ENCODE measurements at places on chromosomes 13 and 19.

GRCh38 chr19:19627621-19628500 is at the start of gene LPAR2:
LPAR2 (minus strand) TSS chr19:19628220; CDS start chr19:19627275, 945 bp downstream.
- no peaks in the 10 kb centered on the region for H3K27me3 ChIP-seq
- H3K4me1 ChIP-seq, result no peaks in the 10 kb centered on the region
- peak within 1 kb of the TSS; percentile 58 for H3K4me3 ChIP-seq
- no peaks in the 10 kb centered on the region for H3K36me3 ChIP-seq

- no peaks in the 10 kb centered on the region for H3K36me3 ChIP-seq
- H3K4me3 ChIP-seq, result no peak overlapping the region
- H3K27me3 ChIP-seq, result peaks cover 2% of the 10 kb centered on the region
- no peak for DNase-seq
Measured at GRCh38 chr13:110403315-110403714, 96.2 kb downstream of the COL4A2 start.

GRCh38 chr13:31221057-31221456 is 21.3 kb downstream of the B3GLCT start:
- H3K27me3 ChIP-seq, result no peaks in the 10 kb centered on the region
- DNase-seq, result no peak
- no peaks in the 10 kb centered on the region for H3K36me3 ChIP-seq
- H3K4me1 ChIP-seq, result no peaks in the 10 kb centered on the region
- H3K4me3 ChIP-seq, result no peak overlapping the region
- H3K27ac ChIP-seq, result no peak overlapping the region

DNA sequence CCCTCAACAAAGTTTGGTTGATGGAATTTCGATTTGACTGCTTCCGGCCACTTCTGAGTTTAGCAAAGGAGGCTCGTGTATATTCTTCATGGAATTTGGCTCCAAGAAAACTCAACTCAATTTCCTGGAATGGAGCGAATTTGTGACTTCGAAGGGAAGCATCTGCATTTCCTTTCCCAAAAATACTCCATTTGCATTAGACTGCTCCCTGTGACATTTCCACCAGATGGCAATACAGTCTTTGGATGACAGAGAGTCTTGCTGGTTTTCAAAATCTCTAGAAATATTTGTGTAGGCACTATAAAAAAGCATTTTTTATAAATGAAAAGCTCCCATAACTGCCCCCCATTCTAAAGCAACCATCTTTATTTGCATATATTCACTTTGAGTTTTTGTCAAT is 4.1 kb downstream of the C1QTNF9 start:
- no peaks in the 10 kb centered on the region for H3K27me3 ChIP-seq
- no peaks in the 10 kb centered on the region for H3K4me1 ChIP-seq
- no peaks in the 10 kb centered on the region for H3K36me3 ChIP-seq
- no peak overlapping the region for H3K27ac ChIP-seq
- no peak overlapping the region for H3K4me3 ChIP-seq

GRCh38 chr13:101917833-101918661 is 465.6 kb downstream of the ITGBL1 start:
- H3K27me3 ChIP-seq, result peaks cover 67% of the 10 kb centered on the region
- DNase-seq, result no peak
- no peak overlapping the region for H3K27ac ChIP-seq
- no peaks in the 10 kb centered on the region for H3K36me3 ChIP-seq
- no peak overlapping the region for H3K4me3 ChIP-seq
- no peaks in the 10 kb centered on the region for H3K4me1 ChIP-seq

GRCh38 chr19:17294051-17294891 is 9.0 kb downstream of the ABHD8 start:
- H3K27ac ChIP-seq, result no peak overlapping the region
- peaks cover 8% of the 10 kb centered on the region for H3K4me1 ChIP-seq
- DNase-seq, result peak; percentile 77
- no peak overlapping the region for H3K4me3 ChIP-seq
- no peaks in the 10 kb centered on the region for H3K27me3 ChIP-seq

DNA sequence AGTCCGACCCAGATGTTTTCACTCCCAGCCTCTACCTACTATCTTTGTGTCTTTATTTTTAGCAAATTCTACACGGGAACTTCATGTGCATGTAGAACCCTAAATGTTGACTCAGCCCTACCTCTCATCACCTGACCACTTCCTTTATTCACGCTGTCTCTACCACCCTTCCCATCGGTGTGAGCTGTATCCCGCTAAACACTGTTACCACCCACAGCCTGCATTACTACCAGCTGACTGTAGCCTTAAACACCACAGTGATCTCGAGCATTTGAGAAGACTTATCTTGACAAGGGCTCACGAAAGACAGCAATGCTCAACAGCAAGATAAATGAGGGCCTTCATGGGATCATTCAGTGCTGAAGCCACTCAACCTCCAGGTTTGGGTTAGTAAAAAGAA is 15.1 kb downstream of the NCR1 start:
- no peak overlapping the region for H3K27ac ChIP-seq
- no peak for DNase-seq
- H3K4me1 ChIP-seq, result no peaks in the 10 kb centered on the region
- H3K36me3 ChIP-seq, result no peaks in the 10 kb centered on the region

GRCh38 chr19:41298348-41298964 is 11.5 kb upstream of the CCDC97 start:
- DNase-seq, result peak; percentile 88
- peaks cover 76% of the 10 kb centered on the region for H3K36me3 ChIP-seq
- peaks cover 53% of the 10 kb centered on the region for H3K4me1 ChIP-seq
- H3K4me3 ChIP-seq, result no peak overlapping the region

- no peaks in the 10 kb centered on the region for H3K36me3 ChIP-seq
- H3K27ac ChIP-seq, result no peak overlapping the region
- no peaks in the 10 kb centered on the region for H3K4me1 ChIP-seq
- H3K4me3 ChIP-seq, result no peak overlapping the region
- no peak for DNase-seq
- no peaks in the 10 kb centered on the region for H3K27me3 ChIP-seq
Measured at GRCh38 chr13:28429685-28430290, 65.1 kb downstream of the FLT1 start.

- peaks cover 33% of the 10 kb centered on the region for H3K36me3 ChIP-seq
- no peak overlapping the region for H3K4me3 ChIP-seq
- H3K27me3 ChIP-seq, result no peaks in the 10 kb centered on the region
- H3K27ac ChIP-seq, result no peak overlapping the region
Measured at GRCh38 chr13:46146898-46147297, 35.1 kb downstream of the LCP1 start.

DNA sequence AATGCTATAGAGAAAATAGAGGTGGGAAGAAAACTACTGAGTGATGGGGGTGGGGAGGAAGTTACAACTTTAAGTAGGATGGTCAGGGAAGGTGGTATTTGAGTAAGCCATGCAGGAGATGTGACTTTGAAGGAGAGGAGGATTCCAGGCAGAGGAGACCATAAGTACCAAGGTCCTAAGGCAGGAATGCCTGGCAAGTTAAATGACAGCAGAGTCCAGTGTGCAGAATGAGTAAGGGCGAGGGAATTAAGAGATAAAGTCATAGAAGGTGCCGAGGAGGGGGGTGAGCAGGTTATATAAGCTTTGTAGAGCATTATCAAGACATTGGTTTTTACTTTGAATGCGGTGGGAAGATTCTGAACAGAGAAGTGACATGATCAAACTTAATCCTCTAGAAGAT is 43.2 kb upstream of the WDFY2 start:
- no peak for DNase-seq
- no peaks in the 10 kb centered on the region for H3K27me3 ChIP-seq
- H3K4me1 ChIP-seq, result peaks cover 5% of the 10 kb centered on the region
- H3K36me3 ChIP-seq, result no peaks in the 10 kb centered on the region

DNA sequence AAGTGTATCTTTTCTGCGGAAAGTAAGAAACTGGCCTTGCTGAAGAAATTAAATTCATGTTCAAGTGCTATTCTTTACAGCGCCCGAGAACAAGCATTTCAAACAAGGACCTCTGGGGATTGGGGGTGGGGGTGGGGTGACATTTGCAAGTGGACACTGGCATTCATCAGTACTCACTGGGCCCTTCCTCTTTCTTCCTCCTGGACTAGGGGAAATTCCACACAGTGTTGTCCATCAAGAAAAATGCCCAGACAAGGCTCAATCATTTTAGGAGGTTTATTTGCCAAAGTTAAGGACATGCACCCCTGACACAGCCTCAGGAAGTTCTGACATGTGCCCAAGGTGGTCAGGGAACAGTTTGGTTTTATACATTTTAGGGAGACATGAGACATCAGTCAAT is 22.9 kb upstream of the OR10H1 start:
- no peaks in the 10 kb centered on the region for H3K36me3 ChIP-seq
- DNase-seq, result no peak
- H3K27ac ChIP-seq, result no peak overlapping the region

DNA sequence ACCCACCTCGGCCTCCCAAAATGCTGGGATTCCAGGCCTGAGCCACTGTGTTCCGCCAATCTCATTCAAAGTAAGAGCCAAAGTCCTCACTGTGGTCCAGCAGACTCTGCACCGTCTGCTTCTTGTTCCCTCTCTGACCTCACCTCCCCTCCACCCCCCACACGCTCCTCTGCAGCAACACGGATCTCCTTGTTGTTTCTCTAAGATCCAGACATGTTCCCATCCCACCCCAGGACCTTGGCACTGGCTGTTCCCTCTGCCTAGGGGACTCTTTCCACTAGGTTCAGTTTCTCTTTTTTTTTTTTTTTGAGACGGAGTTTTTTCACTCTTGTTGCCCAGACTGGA is 38.4 kb downstream of the LTBP4 start:
- no peaks in the 10 kb centered on the region for H3K4me1 ChIP-seq
- H3K36me3 ChIP-seq, result no peaks in the 10 kb centered on the region
- no peak for DNase-seq
- H3K27me3 ChIP-seq, result no peaks in the 10 kb centered on the region
- H3K4me3 ChIP-seq, result no peak overlapping the region

- no peaks in the 10 kb centered on the region for H3K36me3 ChIP-seq
- no peaks in the 10 kb centered on the region for H3K27me3 ChIP-seq
- DNase-seq, result no peak
- H3K4me1 ChIP-seq, result peaks cover 27% of the 10 kb centered on the region
- no peak overlapping the region for H3K4me3 ChIP-seq
Measured at GRCh38 chr19:1062387-1063029, 4.5 kb upstream of the ARHGAP45 start.

DNA sequence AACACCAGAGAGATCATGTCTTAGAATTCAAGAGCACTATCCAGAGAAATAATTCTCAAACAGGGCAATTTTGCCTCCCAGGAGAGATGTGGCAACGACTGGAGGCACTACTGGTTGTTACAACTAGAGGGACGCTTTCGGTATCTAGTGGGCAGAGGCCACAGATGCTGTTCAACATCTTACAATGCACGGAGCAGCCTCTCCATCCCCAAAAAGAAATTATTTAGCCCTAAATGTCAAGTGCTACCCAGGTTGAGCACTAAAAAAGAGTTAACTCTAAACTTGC is 78.6 kb downstream of the ABCC4 start:
- no peaks in the 10 kb centered on the region for H3K27me3 ChIP-seq
- H3K27ac ChIP-seq, result no peak overlapping the region
- H3K4me3 ChIP-seq, result no peak overlapping the region

- no peak for DNase-seq
- H3K27me3 ChIP-seq, result no peaks in the 10 kb centered on the region
- H3K4me1 ChIP-seq, result no peaks in the 10 kb centered on the region
- H3K36me3 ChIP-seq, result no peaks in the 10 kb centered on the region
- H3K27ac ChIP-seq, result no peak overlapping the region
Measured at GRCh38 chr13:77516342-77516789, 19.1 kb upstream of the SCEL start.

DNA sequence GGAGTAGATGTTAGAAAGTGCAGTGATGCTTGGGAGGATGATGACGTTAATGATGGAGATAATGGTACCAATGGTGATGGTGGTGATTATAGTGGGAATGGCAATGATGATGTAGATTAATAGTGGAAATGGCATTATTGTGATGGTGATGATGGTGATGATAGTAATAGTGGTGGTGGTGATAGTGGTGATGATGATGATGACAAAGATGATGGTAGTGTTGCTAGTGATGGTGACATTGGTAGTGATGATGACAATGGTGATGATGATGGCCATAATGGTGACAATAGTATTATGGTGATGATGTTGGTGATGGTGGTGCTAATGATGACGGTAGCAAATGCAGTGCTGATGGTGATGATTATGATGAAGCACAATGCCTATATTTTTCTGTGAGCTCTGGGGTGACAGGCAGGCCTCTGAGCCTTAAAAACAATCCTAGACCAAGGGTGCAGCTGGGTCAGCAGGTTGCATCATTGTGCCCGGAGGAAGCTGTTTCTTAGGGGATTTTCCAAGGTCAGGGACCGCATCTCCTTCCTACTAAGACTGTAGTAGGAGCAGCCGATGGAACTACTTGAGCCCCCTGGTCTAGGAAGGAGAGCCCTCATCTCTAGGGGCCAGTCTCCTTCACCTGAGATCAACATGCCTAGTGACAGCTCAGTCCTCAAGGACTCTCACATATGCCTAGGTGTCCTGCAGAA is 7.8 kb downstream of the CEACAM18 start:
- no peak overlapping the region for H3K4me3 ChIP-seq
- DNase-seq, result no peak
- H3K4me1 ChIP-seq, result no peaks in the 10 kb centered on the region
- peaks cover 4% of the 10 kb centered on the region for H3K27me3 ChIP-seq

- H3K27ac ChIP-seq, result no peak overlapping the region
- H3K36me3 ChIP-seq, result peaks cover 9% of the 10 kb centered on the region
- no peak overlapping the region for H3K4me3 ChIP-seq
- no peaks in the 10 kb centered on the region for H3K27me3 ChIP-seq
Measured at GRCh38 chr19:19362075-19362474, 41.4 kb downstream of the MAU2 start.

DNA sequence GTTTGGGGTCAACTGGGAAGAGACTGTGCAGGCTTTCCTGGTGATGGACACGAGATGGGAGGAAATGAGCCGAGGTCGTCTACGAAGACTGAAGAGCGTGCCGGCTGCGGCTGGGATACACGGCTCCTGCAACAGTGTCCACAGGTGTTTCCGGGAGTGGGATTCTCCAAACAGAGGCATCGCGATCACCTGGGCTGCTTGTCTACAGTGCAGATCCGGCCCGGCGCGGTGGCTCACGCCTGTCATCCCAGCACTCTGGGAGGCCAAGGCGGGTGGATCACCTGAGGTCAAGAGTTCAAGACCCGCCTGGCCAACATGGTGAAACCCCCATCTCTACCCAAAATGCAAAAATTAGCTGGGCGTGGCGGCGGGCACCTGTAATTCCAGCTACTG is 11.6 kb upstream of the SLC39A3 start:
- H3K27me3 ChIP-seq, result peaks cover 5% of the 10 kb centered on the region
- H3K4me3 ChIP-seq, result no peak overlapping the region
- H3K27ac ChIP-seq, result no peak overlapping the region
- H3K36me3 ChIP-seq, result peaks cover 24% of the 10 kb centered on the region
- no peak for DNase-seq
- no peaks in the 10 kb centered on the region for H3K4me1 ChIP-seq

DNA sequence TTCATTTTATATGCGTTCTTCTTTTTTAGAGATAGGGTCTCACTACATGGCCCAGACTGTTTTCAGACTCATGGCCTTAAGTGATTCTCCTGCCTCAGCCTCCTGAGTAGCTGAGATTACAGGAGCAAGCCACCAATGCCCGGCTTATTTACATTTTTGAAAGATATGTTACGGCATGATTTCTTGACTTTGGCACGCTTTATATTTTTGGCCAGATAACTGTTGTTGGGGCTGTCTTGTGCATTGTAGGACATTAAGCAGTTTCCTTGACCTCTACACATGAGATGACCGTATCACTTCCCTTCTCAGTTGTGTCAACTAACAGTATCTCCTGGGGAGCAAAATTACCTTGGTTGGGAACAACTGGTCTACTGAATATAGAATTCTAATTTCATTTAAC is 28.9 kb upstream of the CLDN10 start:
- no peak for DNase-seq
- no peak overlapping the region for H3K4me3 ChIP-seq
- H3K4me1 ChIP-seq, result no peaks in the 10 kb centered on the region
- H3K36me3 ChIP-seq, result no peaks in the 10 kb centered on the region

- no peak overlapping the region for H3K27ac ChIP-seq
- H3K36me3 ChIP-seq, result no peaks in the 10 kb centered on the region
- H3K4me1 ChIP-seq, result no peaks in the 10 kb centered on the region
- DNase-seq, result no peak
- H3K4me3 ChIP-seq, result no peak overlapping the region
- no peaks in the 10 kb centered on the region for H3K27me3 ChIP-seq
Measured at GRCh38 chr13:106417467-106418110, 117.9 kb downstream of the EFNB2 start.

Measured in upper lobe of right lung (tissue), 1 donor.